A549 (cell line): ENCODE measurements at places on chromosomes 6 and 20. TPM values are rescaled to one million over a fixed set of nuclear protein-coding genes. Genes with fewer than 3 reads are reported as not detected.

DNA sequence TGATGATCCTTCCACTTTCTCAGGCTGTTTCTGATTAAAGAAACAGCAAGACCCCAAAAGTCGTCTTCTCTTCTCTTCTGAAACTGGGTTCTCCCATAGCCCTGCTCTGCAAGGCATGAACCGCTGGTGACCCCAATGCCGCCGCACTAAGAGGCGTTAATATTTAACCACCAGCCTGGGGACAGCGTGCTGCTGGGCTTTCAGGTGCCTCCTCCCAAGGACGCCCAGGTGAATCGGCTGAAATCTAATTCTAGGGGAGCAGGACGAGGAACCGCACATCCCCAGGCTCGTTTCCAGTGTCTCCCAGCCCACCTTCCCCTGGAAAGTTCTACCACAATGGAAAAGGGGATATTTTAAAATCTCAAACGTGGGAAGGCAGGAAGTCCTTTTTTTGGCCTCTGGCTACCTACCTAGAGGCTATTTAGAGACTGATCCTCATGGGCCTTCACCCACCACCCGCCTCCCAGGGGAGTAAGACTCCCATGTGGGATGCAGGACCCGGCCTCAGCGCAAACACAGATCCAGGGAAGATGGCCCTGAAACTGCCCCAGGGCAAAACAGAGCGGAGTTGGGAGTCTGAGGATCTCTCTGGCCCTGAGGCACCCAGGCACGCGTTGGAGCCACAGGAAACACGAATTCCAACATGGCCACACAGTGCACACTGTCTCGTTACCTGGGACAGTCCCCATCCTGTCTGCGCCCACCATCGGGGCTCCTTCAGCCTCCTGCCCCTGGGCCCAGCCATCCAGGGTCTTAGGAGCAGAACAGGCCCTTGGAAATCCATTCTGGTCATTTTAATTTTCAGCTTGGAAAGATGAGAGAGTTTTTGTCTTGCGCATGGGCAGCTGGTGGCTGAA lies 56.2 kb downstream of the BMP7 start:
- DNase-seq, result no peak

GRCh38 chr6:37607944-37608343 lies 89.7 kb downstream of the MDGA1 start:
- DNase-seq, result no peak

DNA sequence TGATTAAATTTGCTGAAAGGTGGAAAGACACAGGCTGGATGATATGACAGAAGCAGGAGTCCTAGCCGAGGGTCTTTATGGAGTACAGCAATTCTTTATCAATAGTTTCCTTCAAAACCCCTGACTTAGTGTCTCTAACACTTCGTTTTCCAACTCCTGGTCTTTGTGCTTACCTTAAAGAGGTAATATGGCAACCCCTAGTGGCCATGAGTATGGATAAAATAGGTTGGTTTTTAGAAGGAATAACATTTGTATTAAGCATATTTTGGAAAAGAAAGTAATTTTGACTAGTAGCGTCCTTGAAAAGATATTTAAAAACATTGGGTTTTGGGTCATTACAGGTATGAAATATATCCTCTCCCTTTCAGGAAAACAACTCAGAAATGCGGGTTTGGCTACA lies 51.9 kb downstream of the VGLL2 start:
- peak; percentile 22 for DNase-seq

DNA sequence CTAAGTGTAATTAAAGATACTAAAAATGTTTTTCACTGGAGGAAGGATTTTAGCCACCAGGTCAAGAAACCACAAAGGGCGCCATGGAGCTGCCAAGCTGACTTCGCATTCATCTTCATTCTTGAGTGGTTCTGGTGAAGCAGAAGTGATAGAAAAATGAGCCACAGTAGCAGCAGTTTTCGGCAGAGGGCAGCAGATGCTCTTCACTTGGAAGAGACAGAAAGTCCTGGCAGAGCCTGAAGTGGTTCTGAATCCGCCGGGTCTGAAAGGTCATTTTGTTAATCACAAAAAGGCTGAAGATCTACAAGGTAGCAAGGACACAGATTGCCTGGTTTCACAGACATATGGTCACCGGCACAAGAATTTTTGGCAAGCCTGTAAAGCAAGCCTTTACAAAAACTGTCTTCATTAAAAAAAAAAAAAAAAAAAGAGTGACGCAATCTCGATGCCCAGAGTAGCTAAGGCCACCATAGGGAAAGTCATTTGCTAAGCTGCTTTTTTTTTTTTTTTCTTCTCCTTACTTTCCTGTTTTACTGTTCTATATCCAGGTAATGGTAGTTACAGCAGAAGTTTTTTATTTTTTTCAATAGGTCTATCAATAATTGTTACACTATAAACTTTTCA lies 345.1 kb upstream of the AGPAT4 start:
- peak; percentile 80 for DNase-seq

DNA sequence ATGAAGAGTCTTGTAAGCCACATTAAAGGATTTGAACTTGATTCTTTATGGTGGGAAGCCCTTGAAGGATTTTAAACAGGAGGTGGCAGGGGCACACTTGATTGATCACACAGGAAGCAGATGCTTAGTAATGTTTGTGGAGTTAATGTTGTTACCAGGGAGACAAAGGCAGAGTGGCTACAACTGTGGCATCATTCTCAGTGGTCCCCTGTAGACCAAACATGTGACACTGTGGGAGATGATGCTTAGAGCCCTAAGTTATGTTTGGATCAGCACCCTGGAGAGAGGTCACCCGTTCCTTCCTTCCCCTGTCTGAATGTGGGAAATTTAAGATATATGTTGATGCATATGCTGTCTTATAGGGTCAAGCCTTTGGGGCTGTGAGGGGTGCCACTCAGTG lies 53.2 kb downstream of the EIF2S2 start:
- no peak for DNase-seq

The DAAM2 gene
- not detected in 3 replicates for polyA plus RNA-seq
